Activated naive CD4-positive, alpha-beta T cell treated with anti-CD3 and anti-CD28 coated beads, Interleukin-2, amount 50 U/mL, for 16 hours (primary cell): ENCODE measurements at places on chromosomes 16 and 17.

- DNase-seq: no peak
These were observed 19.8 kb downstream of the IL4R start for GRCh38 chr16:27333549-27333948.

DNA sequence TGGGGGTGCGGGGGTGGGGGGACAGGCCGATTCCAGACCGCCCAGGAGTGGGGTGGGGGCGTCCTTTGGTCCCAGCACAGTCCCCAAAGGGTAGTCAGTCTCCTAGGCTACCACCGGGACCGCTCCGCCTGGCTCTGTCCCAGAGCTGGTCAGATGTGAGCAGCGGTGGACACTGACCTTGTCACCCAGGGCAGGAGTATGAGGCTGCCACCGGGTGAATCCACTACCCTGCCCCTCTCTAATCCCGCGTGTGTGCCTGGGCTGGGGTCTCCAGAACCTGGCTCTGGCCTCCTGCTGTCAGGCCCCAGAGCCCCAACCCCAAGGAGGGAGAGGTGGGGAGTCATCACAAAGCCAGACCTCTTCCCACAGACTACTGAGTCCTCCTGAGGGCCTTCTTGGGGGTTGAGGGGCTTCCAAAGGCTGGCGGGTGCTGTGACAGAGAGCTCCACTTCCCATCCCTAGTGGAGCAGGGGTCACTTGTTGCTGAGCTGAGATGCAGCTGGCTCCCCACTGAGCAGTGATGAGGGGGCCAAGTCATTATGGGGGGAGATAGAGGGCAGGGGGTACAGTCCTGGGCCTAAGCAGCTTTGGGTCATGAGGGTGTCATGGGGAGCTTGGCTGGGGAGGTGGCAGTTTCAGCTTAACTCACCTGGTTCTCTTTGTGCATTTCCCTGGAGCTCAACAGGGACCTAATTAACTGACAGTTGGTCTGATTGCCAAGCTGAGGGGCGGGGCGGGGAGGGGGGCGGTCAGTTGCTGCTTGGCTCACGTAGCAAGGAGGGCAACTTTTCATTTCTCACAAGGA lies 1.2 kb downstream of the PPP1R1B start:
- DNase-seq: no peak

DNA sequence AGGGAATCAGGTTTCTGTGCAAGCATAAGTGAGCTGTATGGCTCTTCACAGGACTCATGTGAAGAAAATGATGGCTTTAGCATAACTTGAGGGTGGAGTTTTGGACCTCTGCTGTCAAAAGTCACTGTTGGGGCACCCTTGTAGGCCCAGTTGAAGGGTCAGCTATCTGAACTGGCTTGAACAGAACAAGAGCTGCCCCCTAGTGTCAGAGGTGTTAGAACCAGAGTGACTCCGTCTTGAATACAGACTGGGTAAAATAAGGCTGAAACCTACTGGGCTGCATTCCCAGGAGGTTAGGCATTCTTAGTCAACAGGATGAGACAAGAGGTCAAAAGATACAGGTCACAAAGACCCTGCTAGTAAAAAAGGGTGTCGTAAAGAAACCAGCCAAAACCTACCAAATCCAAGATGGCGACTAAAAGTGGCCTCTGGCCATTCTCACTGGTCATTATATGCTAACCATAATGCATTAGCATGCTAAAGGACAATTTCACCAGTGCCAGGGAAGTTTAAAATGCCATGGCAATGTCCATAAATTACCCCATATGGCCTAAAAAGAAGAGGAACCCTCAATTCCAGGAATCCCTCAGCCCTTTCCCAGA lies 484.0 kb upstream of the ERCC4 start:
- no peak for DNase-seq

GRCh38 chr16:23505180-23505665 lies 5.1 kb downstream of the GGA2 start:
- no peak for DNase-seq

DNA sequence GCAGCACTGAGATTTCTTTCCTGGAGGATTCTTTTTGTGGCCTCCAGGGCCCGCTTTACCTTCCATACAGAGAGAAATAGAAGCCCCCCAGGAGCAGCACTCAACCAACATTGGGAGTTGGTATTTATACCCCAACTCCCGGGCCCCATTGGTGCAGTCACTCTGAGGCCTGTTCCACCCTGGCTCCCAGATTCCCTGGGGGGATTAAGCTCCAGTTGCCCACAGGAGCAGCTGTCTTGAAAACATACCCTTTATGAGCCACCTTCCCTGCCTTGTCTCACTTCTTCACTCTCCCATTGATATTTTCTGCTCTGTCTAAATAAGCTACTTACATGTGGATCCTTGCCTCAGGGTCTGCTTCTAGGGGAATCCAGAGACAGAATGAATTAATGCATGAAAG lies 167.8 kb downstream of the KATNIP start:
- DNase-seq: no peak

DNA sequence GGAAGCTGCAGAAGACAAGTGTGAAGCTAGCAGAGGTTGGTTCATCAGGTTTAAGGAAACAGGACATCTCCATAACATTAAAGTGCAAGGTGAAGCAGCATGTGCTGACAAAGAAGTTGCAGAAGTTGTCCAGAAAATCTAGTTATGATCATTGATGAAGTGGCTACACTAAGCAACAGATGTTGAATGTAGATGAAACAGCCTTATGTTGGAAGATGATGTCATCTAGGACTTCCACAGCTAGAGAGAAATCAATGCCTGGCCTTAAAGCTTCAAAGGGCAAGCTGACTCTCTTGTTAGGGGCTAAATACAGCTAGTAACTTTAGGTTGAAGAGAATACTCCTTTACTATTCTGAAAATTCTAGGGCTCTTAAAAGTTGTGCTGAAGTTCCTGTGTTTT lies 340.2 kb upstream of the SOX9 start:
- DNase-seq: no peak
